ENCODE measurements at places on chromosomes 1 and 21.

DNA sequence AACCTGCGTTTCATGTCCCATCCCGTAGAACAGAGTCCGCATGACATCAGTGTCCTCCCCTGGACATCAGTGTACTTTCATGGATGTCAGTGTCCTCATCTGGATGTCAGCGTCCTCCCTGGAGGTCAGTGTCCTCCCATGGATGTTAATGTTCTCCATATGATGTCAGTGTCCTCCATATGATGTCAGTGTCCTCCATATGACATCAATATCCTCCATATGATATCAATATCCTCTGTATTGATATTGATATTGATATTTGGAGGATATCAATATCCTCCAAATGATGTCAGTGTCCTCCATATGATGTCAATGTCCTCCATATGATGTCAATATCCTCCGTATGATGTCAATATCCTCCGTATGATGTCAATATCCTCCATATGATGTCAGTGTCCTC, 284.9 kb downstream of the AJAP1 start:
- no peak for DNase-seq

GRCh38 chr1:119115311-119115710, 25.1 kb downstream of the WARS2 start:
- no peak for DNase-seq

- DNase-seq: no peak
Observed at GRCh38 chr21:37837381-37837780, 78.9 kb downstream of the KCNJ6 start.

DNA sequence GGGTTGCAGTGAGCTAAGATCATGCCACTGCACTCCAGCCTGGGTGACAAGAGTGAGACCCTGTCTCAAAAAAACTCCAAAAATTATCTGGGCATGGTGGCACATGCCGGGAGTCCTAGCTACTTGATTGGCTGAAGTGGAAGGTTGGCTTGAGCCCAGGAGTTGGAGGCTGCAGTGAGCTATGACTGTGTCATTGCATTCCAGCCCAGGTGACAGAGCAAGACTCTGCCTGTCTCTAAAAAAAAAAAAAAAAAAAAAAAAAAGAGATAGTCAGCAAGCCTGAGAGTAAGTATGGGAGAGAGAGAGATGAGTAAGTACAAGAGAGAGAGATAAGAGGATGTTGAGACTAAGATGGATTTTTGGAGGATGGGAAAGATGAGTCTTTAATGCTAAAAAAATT, 180.8 kb upstream of the CACYBP start:
- no peak for DNase-seq

DNA sequence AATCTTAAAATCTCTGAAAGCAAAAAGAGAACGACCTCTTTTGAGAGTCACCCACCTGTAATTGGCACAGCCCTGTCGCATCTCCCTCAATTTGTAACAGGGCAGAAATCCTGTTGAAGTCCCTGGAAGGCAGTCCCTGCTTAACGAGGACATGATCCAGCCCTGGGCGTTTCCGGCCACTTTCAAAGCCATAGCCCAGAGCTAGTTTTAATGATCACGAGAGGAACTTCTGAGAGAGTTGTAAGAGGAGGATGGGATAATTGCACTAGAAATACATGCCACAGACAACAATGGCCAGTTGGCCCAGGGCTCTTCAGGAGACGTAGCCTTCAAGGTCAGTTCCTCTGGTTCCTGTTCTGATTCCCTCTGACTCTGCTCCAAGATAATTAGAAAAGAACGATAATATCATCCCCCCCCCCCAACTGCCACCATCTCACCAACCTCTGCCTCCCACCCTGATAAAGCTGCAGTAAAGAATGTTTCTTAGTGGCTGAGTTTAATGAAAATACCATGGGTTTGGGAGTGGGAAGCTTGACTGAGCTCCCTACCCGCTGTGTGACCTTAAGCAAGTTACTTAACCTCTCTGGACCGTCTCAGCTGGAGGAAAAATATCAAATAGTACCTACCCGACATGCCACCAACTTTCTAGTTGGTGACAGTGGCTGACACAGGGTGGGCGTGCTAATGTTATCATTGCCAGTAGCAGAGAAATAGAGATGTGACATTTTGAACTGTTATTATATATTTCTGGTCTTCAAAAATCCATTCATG, 140.0 kb downstream of the OMA1 start:
- no peak for DNase-seq

DNA sequence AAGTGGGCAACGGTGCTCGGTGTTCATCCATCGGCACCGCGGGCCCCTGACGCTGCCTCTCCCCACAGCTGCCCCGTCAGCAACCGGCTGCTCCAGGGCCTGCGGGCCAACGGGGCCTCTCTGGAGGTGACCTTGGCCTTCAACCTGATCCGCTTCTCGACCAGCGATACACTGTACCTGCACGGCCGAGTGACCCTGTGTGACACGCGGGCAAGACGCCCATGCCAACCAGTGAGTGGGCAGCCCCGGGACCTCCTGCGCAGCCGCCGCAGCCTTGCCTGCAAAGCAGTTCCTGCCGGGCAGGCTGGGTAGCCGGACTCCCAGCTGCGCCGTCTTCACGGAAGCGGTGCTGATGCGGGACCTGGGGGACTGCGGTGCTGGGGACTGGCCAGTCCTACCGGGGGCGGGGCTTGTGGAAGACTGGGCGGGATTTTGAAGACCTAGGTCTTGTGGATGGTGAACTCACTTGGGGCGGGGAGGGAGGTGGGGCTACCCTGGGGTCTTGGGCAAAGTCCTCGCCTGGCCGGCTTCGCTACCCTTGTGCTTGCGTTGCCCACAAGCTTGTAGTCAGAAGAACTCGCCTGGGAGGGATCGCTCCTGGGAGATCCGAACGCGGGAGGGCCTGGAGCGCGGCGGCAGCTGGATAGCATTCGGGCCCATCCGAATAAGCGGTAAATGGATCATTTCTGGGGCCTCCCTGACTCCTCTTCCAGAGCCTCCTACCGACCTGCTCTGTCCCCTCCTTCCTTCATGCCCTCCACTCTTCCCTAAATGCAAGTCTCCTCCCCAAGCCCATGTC, 8.8 kb upstream of the CEP85 start:
- DNase-seq: no peak

DNA sequence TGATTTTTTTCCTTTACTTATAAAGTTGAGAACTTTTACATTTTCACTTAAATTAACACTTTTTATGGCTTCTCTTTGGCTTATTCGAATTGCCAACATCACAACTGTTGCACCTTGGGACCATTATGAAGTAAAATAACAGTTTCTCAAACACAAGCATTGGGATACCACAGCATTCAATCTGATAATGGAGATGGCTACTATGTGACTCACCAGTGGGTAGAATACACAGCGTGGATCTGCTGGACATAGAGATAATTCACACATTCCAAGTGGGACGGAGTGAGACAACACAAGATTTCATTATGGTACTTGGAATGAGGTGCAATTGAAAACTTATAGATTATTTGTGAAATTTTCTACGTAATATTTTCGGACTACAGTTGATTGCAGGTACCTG, 68.0 kb downstream of the ADAMTS1 start:
- no peak for DNase-seq

- DNase-seq: no peak
Observed at GRCh38 chr1:218439541-218440295, 94.6 kb downstream of the TGFB2 start.

DNA sequence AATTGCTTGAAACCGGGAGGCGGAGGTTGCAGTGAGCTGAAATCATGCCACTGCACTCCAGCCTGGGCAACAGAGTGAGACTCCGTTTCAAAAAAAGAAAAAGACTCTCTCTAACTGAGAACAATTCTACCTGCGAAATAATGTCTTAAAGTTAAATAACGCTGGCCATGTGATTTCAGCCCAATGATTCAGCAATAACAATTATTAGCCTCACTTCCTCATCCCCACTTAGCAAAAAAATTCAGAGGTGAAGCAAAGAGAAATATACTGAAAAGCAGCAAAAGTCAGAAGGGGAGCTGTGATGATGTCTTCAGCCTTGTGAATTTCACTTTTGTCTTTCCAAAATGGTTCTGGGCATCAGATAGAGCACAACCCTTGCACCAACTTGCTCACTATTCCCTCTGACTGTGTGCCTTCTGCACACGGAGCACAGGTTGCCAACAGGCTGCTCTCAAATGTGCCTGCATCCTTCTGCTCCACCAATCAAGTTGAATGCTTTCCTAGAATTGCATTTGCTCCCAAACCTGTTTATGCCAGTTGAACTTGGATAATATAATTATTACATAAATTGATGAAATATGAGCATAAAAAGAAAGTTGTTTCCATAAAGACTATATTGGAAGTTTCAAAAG, 79.8 kb upstream of the IPO9 start:
- no peak for DNase-seq

GRCh38 chr1:168273575-168273974, 7.1 kb upstream of the TBX19 start:
- no peak for DNase-seq

GRCh38 chr1:237873487-237874211, 17.1 kb downstream of the ZP4 start:
- no peak for DNase-seq

DNA sequence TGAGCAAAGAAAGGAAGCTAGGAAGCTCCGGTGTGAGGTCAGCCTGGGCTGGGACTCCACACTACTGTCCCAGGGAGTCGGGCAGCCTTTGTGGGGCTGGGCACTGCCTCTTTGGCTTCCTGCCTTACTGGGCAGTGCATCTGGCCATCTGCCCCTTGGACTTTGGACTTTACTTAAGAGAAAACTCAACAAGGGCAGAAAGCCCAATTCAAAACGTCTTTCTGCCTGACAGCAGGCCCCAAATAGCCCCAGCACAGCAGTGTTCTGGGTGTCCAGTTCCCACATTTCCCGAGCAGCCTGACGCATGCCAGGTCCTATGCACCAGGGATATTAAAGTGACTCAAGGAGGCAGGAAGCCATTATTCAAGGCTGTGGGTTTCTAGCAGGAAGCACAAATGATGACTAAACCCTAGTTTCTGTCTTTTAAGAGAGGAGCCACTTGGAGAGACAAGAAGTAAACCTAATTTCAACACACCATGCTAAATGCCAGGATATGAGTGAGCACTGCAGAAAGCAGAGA, 37.9 kb upstream of the EDEM3 start:
- no peak for DNase-seq

- no peak for DNase-seq
Observed at GRCh38 chr1:233337505-233337904, 10.0 kb downstream of the MAP3K21 start.

GRCh38 chr1:59404796-59405195, 107.9 kb downstream of the FGGY start:
- no peak for DNase-seq

- no peak for DNase-seq
Observed at GRCh38 chr1:60034999-60035398, 38.6 kb downstream of the C1orf87 start.

GRCh38 chr1:45258059-45258650, 51.8 kb upstream of the ZSWIM5 start:
- no peak for DNase-seq

- DNase-seq: no peak
Observed at GRCh38 chr1:233485385-233485784, 128.5 kb upstream of the KCNK1 start.

- no peak for DNase-seq
Observed at GRCh38 chr1:8232036-8232757, 85.7 kb upstream of the SLC45A1 start.

GRCh38 chr1:21749109-21749508, 33.8 kb downstream of the USP48 start:
- no peak for DNase-seq

DNA sequence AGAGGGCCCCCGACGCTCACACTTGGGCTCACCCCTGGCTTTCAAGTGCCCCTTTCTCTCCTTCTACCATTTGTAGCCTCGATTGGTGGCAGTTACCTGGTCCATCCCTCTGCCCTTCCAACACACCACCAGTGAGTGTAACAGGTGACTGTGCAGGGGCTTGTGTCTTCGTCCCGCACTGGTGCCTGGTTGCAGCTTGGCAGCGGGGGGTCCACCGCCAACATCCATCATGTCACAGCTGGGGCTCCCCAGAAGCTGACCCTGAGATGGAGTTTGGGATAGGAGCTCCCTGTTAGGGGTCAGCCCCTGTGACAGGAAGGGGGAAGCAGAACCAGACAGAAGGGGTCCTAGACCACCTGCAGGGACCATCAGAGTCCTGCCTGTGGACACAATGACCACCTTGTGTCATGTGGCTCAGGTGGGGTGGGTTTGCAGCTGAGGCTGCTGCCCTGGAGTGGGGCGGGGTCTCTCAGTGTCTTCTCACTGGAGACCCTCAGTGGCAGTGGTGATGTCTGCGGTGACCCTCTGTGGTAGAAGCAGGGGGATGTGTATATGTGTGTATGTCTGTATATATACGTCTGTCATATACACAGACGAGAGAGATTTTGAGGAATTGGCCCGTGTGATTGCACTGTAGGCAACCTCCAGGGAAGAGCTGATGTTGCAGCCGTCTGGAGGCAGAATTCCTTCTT, 3.6 kb upstream of the CALML6 start:
- no peak for DNase-seq

DNA sequence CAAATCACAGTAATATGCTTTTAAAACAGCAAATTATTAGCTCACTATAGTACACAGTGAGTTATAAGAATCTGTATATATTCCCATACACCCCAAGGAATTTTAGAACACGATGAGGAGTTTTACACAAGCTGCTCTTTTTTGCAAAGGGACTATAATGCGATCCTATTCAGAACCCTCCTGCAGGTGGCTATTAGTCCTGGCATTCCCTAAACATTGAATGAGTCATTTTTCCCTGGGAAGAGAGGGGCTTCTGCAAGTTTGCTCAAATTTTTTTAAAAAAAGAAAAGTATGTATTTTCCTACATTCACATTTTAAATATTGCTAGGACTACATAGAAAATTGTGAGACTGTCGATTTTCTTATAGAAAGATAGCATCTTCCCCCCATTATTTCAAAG, 106.3 kb downstream of the COL11A1 start:
- no peak for DNase-seq

DNA sequence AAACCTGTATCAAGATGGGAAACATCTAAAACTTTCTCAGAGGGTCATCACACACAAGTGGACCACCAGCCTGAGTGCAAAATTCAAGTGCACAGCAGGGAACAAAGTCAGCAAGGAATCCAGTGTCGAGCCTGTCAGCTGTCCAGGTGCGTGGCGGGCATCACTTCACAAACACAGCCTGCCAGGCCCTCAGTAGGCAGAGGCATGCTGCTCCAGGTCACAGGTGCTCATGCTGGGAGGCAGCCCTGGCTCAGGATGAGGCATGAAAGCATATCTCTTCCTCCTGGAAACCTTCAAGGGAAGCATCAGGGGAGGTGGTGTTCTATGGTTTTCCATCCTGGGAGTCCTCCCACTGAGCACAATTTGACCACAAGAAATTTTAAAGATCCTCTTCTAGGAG, 6.3 kb downstream of the CD2 start:
- no peak for DNase-seq

- no peak for DNase-seq
Observed at GRCh38 chr1:208235982-208236761, 8.0 kb downstream of the PLXNA2 start.

DNA sequence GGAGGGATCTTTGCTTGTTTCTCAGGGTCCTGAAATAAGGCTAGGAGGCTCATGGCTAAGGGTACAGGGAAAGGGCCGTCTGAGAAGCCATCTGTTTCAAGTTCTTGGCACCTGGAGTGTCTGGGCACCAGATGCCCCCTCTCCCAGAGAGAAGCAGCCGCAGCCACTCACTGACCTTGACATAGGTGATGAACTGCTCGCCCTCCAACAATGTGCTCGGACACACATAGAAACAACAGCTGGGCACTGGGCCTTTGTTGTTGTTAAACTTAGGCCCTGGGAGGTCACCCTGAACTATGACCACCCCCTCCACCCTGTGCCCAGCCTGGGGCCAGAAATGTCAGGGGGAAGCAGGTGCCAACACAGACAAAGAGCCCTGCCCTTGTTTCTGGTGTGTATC, 9.2 kb upstream of the TNNI1 start:
- DNase-seq: no peak

Data from stimulated activated CD8-positive, alpha-beta memory T cell treated with anti-CD3 and anti-CD28 coated beads, Interleukin-15, amount 100 ng/mL, for 4 hours (primary cell).